Endodermal cell (in vitro differentiated cells): ENCODE measurements at places on chromosomes 7 and 10. TPM values are rescaled to one million over a fixed set of nuclear protein-coding genes. Genes with fewer than 3 reads are reported as not detected.

- DNase-seq = no peak
Observed at GRCh38 chr7:82286798-82287140, 156.8 kb downstream of the CACNA2D1 start.

DNA sequence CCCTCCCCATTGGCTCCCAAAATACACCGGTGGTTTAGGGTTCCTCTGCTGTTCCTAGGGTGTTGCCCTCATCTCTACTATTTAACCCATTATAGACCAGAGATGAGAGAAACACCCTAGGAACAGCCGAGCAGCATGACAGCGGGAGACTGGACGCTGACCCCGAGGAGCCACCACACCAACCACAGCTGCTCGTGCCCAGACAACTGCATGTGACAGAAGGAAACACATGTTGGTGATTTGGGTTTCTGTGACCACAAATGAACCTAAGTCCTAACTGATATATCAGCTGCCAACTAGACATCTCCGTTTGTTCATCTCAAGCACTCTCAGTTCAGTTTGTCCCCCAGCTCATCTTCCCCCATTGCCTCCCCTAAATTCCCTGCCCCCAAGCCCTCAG, 13.4 kb downstream of the CFAP43 start:
- DNase-seq = no peak

- no peak for DNase-seq
Observed at GRCh38 chr10:19194866-19195265, 146.3 kb downstream of the MALRD1 start.

GRCh38 chr7:131186816-131187215, 140.9 kb upstream of the MKLN1 start:
- no peak for DNase-seq

- DNase-seq = peak; percentile 82
Observed at GRCh38 chr7:151056666-151057505, 811 bp downstream of the CDK5 start.

- DNase-seq = peak; percentile 71
Observed at GRCh38 chr10:100829097-100829870, 83.5 kb upstream of the SLF2 start.

- DNase-seq = no peak
Observed at GRCh38 chr10:64738462-64738861, 1217.3 kb downstream of the REEP3 start.

- DNase-seq = no peak
Observed at GRCh38 chr7:124992851-124993562, 63.4 kb upstream of the POT1 start.

GRCh38 chr7:56092789-56093531, at the start of gene PHKG1:
PHKG1 (minus strand) TSS chr7:56092952; CDS start chr7:56088941, 4,011 bp downstream.
- DNase-seq = peak; percentile 80

- DNase-seq = no peak
Observed at GRCh38 chr7:108294595-108294994, 161.6 kb downstream of the NRCAM start.

Gene LIPK
- total RNA-seq = not detected in 3 replicates

Gene C10orf53
- total RNA-seq = not detected in 3 replicates

Gene WNT2
- not detected in 3 replicates for total RNA-seq

Gene VIPR2
- total RNA-seq = 0.64 to 8.3 TPM (median 0.97 TPM) in 3 replicates

Gene SPDYE6
- total RNA-seq = not detected in 2 replicates

Gene SFXN3
- 1.7 to 3.1 TPM (median 2.1 TPM) in 3 replicates for total RNA-seq

Gene CDNF
- 0.42 to 1.1 TPM (median 0.51 TPM) in 3 replicates for total RNA-seq
